ENCODE measurements at places on chromosomes 6 and 20. TPM values are rescaled to one million over a fixed set of nuclear protein-coding genes. Genes with fewer than 3 reads are reported as not detected.

NRSN1 gene
- total RNA-seq: not detected

IRF4 gene
- total RNA-seq: 498 TPM

DNA sequence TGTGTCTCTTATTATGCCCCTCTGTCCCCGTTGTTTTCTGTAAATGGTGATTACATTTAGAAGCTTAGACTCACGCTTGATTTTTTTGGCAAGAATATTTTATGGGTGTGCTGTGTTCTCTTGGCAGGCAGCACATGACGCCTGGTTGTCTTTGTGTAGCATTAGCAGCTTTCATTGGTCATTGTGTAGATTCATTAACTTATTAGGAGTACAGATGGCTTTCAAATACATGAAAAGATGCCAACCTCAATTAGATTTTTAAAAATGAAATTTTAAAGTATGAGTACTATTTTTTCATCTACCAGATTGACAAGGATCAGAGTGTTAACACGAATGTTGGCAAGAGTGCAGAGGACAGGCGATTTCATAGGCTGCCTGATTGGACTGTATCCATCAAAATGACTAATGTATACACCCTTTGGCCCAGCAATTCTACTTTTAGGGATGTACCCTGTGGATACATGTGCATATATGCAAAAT is 15.2 kb downstream of the COX4I2 start:
- H3K36me3 ChIP-seq: no peaks in the 10 kb centered on the region
- no peak overlapping the region for H3K27ac ChIP-seq
- no peaks in the 10 kb centered on the region for H3K4me1 ChIP-seq
- no peak overlapping the region for H3K4me3 ChIP-seq

CD24 gene
- 17.6 TPM for total RNA-seq

DNA sequence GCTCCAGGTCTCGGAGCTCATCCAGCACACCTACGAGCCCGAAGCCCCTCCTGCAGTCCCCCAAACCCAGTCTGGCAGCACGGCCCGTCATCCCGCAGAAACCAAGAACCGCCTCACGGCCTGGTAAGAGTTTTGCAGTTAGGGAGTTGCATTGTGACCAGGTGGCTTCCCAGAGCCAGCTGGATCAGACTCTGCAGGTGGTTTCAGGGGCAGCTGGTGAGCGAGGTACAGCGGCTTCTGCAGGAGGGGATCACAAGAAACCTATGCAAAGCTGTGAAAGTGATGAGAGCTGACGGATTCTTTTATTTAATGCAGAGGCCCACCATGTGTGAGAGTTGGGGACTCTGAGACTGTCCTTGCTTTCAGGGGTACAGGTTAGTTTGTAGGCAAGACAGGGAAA is 45.9 kb upstream of the SCGN start:
- H3K4me1 ChIP-seq: no peaks in the 10 kb centered on the region
- no peak for DNase-seq
- no peaks in the 10 kb centered on the region for H3K36me3 ChIP-seq

DDX43 gene
- not detected for total RNA-seq

DNA sequence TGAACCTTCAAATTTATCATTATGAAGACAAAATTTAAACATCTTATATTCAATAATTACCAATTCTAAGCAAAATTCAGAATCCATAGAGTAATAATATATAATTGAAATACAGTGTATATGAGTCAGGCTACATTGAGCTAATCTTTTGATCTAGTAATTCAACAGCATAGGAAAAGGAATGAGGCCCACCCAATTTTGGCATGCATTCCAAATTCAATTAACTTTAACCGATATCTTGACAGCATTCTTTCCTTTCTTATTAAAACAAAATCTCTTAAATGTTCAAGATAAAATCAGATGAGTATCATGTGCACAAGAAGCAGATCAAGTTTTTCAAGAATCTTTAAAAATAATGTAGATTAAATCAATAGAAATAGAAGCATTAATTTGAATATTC is 132.9 kb upstream of the QKI start:
- no peak for DNase-seq
- no peak overlapping the region for H3K4me3 ChIP-seq
- H3K4me1 ChIP-seq: no peaks in the 10 kb centered on the region
- no peaks in the 10 kb centered on the region for H3K27me3 ChIP-seq

- no peaks in the 10 kb centered on the region for H3K4me1 ChIP-seq
- H3K36me3 ChIP-seq: peaks cover 3% of the 10 kb centered on the region
- H3K4me3 ChIP-seq: no peak overlapping the region
These were observed 33.8 kb downstream of the KCNS1 start for GRCh38 chr20:45067087-45067486.

- no peak for DNase-seq
- H3K36me3 ChIP-seq: no peaks in the 10 kb centered on the region
- no peak overlapping the region for H3K27ac ChIP-seq
- no peaks in the 10 kb centered on the region for H3K4me1 ChIP-seq
- H3K4me3 ChIP-seq: no peak overlapping the region
- no peaks in the 10 kb centered on the region for H3K27me3 ChIP-seq
These were observed 78.5 kb upstream of the TRDN start for GRCh38 chr6:123715006-123715863.

DNA sequence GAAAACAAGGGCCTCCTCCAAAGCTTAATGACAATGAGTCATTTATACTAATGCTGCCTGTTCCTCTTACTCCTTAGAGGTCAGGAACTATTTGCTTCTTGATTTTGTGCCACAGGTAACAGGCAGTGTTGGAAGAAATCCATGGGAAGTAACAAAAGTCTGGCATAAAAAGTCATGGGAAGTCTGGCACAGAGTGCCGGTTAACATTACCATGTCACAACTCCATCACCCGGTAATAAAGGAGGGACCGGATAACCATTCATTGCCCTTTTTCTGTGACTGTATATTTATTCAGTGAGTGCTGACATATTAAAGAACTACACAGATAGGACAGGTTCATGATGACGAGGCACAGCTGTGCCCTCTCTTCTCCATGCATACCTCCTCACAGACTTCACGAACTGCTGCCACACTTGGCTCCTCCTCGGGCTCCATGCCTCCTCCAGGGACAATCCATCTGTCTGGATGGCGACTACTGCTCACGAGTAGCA is 50.9 kb downstream of the NUDT3 start:
- H3K4me3 ChIP-seq: no peak overlapping the region
- H3K4me1 ChIP-seq: peaks cover 18% of the 10 kb centered on the region
- no peak overlapping the region for H3K27ac ChIP-seq

CDH26 gene
- total RNA-seq: not detected

RNF39 gene
- total RNA-seq: not detected

FAM83C gene
- not detected for total RNA-seq

- no peaks in the 10 kb centered on the region for H3K4me1 ChIP-seq
- no peak for DNase-seq
These were observed 155.1 kb downstream of the PRDM13 start for GRCh38 chr6:99761711-99762110.

DNA sequence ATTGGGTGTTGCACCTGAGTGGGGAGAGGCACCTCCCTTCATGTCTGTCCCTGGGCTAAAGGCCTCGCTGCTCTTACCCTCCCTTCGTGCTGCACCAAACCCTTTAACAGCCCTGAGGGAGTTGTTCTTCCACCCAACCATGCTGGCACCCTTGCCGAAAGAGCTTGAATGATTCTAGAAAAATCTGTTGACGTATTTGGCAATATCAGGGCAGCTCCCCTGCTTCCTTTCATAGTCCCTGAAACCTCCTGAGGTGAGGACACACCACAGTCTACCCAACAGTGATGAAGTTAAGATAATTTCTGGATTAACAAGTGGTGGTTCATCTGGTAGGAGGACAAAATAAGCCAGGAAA is 15.3 kb downstream of the CD83 start:
- no peak for DNase-seq
- peaks cover 6% of the 10 kb centered on the region for H3K4me1 ChIP-seq
- no peak overlapping the region for H3K4me3 ChIP-seq
- H3K27me3 ChIP-seq: no peaks in the 10 kb centered on the region

DNA sequence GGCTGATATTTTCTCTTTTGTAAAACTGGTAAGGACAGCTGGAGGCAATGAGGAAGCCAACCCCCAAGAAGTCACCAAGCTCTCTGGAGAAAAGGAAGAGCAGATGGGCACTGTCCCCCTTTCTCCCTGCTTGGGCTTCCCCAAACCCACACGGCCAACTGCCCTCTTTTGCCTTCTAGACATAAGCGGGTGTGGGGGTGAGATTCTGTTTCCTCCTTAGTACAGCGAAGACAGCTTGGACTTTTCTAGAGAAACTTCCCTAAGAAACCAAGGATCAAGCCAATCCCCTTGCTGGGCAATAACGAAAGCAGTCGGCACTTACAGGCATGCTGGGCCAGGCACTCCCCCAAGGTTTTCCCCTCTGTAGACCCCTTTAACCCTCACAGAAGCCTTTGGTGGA is 110.3 kb downstream of the CDC5L start:
- H3K27me3 ChIP-seq: 0 out of 2 replicates have a peak, but pooled peaks cover 2% of the 10 kb centered on the region
- H3K4me1 ChIP-seq: no peaks in the 10 kb centered on the region
- no peaks in the 10 kb centered on the region for H3K36me3 ChIP-seq
- H3K4me3 ChIP-seq: no peak overlapping the region

- H3K4me1 ChIP-seq: no peaks in the 10 kb centered on the region
- peaks cover 18% of the 10 kb centered on the region for H3K27me3 ChIP-seq
- no peak for DNase-seq
- H3K4me3 ChIP-seq: no peak overlapping the region
- no peak overlapping the region for H3K27ac ChIP-seq
- no peaks in the 10 kb centered on the region for H3K36me3 ChIP-seq
These were observed 68.5 kb upstream of the ARMC2 start for GRCh38 chr6:108779536-108780275.

DNA sequence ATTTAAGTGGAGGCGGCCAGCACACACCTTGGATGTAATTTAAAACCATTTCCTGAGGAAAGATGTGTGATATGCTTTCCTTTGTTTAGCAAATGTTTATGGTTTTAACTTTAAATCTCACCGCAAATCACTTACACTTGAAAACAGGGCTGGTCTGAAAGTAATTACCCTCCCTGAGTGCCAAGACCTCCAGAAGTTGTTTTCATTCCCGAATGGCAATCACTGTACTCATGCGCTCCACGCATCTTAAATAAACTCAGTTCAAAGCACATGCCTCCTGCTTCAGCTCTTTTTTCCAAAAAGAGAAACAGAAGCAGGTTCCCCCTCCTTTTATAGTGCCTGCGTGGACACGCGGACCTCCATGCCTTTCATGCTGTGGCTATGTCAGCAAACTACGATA is 224.0 kb downstream of the SMOC2 start:
- no peak overlapping the region for H3K4me3 ChIP-seq
- no peak for DNase-seq
- no peaks in the 10 kb centered on the region for H3K4me1 ChIP-seq
- H3K36me3 ChIP-seq: no peaks in the 10 kb centered on the region
- no peak overlapping the region for H3K27ac ChIP-seq

- no peak overlapping the region for H3K27ac ChIP-seq
- no peak for DNase-seq
- no peak overlapping the region for H3K4me3 ChIP-seq
- H3K27me3 ChIP-seq: no peaks in the 10 kb centered on the region
- no peaks in the 10 kb centered on the region for H3K4me1 ChIP-seq
These were observed 23.5 kb downstream of the PTCHD4 start for GRCh38 chr6:48087448-48087847.

DNA sequence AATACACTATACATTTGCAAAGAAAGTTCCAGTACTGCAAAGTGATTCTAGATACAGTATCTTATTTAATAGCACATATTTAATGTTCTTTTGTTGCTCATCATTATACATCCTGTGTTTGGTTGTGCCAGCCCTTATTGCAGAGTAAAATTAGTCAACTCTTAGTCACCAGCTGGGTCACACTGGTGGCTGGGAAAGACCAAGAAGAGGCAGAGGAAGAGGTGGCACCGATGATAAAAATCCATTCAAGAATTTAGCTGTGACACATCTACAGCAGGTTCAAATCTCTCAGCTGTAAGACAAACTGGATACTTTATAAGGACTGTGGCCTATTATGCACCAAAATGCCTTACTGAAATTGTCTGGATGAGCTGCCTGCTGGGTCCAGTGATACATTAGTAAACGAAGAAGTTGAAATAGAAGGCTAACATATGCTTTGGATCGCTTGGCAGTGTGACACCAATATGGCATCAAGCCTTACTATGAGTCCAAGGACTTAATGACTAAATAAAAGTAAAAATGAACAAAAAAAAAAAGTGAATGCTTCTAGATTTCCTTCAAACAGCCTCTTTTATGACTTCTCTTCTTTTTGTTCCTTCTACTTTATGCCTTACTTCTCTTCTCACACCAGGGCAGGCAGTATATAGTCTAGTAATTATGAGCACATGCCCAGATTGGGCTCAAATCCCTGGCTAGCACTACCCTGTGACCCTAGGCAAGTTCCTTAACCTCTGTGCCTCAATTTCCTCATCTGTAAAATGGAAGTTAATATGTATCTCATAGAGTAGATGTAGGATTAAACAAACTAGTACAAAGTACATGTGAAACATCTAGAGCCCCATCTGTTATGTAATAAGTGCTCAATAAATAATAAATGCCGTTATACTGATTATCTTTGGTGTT is 29.4 kb upstream of the RNF8 start:
- peaks cover 10% of the 10 kb centered on the region for H3K36me3 ChIP-seq
- no peaks in the 10 kb centered on the region for H3K4me1 ChIP-seq
- no peak for DNase-seq
- no peak overlapping the region for H3K4me3 ChIP-seq

GRCh38 chr6:81755551-81755950 is 3.1 kb upstream of the TENT5A start:
- DNase-seq: no peak
- H3K27me3 ChIP-seq: peaks cover 8% of the 10 kb centered on the region
- H3K36me3 ChIP-seq: no peaks in the 10 kb centered on the region
- H3K4me3 ChIP-seq: no peak overlapping the region

C6orf15 gene
- not detected for total RNA-seq

- no peaks in the 10 kb centered on the region for H3K36me3 ChIP-seq
- no peaks in the 10 kb centered on the region for H3K4me1 ChIP-seq
- DNase-seq: no peak
- no peak overlapping the region for H3K27ac ChIP-seq
- H3K4me3 ChIP-seq: no peak overlapping the region
- H3K27me3 ChIP-seq: no peaks in the 10 kb centered on the region
These were observed 32.4 kb downstream of the CBFA2T2 start for GRCh38 chr20:33522256-33522820.

DNA sequence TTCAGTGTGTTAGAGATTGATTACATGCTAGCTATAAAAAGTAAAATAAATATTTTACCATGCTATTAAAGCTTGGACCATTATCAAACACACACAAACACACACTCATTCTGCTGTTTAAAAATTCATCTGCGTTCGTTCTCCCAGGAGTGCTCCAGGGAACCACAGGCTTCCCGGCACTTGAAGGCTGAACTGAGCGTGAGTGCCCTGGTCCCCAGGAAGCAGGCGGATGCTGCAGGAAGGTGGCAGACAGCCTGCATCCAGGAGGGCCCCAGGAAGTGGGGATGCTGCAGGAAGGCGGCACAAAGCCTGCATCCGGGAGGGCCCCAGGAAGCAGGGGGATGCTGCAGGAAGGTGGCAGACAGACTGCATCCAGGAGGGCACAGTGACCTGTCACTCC is 147.2 kb upstream of the SNX9 start:
- no peak for DNase-seq
- H3K4me3 ChIP-seq: no peak overlapping the region
- H3K27ac ChIP-seq: no peak overlapping the region
- H3K36me3 ChIP-seq: no peaks in the 10 kb centered on the region

- H3K4me3 ChIP-seq: no peak overlapping the region
- no peak overlapping the region for H3K27ac ChIP-seq
- DNase-seq: no peak
- H3K27me3 ChIP-seq: peaks cover 6% of the 10 kb centered on the region
- no peaks in the 10 kb centered on the region for H3K36me3 ChIP-seq
- no peaks in the 10 kb centered on the region for H3K4me1 ChIP-seq
These were observed 131.6 kb downstream of the OGFRL1 start for GRCh38 chr6:71420095-71420692.

THEMIS gene
- not detected for total RNA-seq

GRCh38 chr6:134046054-134046453 is 6.4 kb downstream of the SLC2A12 start:
- DNase-seq: no peak
- no peak overlapping the region for H3K4me3 ChIP-seq
- H3K27ac ChIP-seq: no peak overlapping the region
- H3K36me3 ChIP-seq: no peaks in the 10 kb centered on the region
- H3K4me1 ChIP-seq: no peaks in the 10 kb centered on the region

SLC22A1 gene
- 0.28 TPM for total RNA-seq
